Esophagus squamous epithelium (tissue), 5 donors: ENCODE measurements at places on chromosomes 7 and 10.

DNA sequence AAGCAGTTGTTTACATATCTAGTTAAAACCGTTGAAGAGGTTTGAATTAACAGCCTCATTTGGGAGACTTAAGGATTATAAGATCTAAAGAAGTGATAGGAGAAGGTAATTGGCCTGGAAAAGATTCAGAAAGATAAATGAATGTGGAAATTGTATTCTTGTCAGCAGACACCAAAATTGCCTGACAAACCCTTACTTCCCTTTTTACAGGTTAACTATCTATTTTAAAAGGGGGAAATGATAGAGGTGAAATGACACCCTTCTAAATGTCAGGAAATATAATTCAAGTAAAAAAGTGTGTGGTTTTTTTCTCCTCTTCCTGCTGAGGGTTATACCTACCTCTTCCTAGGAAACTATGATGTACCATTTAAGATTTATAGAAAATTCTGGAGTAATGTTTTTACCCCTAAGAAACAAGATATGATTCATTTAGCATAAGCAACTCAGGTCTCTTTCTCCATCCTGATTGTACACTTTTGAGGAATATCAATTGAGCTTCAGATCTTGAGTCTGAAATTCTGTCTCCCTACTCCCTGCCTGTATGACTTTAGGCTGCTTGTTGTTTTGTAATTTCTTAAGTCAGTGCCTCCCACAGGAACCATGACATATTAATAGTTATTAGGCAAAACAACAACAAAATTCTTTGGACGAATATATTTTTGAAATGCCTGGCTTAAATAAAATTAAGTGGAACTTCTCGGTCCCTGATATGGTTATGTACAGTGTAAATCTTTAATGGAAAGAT, 250.4 kb downstream of the RNLS start:
- no peak for DNase-seq

DNA sequence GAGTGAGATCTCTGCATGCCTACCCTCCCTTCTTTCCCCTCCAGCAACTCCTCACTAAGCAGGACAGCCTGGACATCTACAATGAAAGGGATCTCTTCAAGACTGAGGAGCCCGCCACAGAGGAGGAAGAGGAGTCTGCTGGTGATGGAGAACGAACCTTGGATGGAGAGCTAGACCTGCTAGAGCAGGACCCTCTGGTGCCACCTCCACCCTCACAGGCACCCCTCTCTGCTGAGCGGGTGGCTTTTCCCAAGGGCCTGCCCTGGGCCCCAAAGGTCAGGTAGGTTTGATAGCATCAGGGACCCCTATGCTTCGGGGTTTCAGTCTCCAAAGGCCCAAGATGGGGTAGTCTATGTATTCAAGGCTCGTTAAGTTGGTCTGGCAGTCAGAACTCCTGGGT, 23.9 kb downstream of the STRIP2 start:
- DNase-seq, result no peak

- DNase-seq, result no peak
Observed at GRCh38 chr7:2404714-2405119, 1.3 kb downstream of the CHST12 start.

DNA sequence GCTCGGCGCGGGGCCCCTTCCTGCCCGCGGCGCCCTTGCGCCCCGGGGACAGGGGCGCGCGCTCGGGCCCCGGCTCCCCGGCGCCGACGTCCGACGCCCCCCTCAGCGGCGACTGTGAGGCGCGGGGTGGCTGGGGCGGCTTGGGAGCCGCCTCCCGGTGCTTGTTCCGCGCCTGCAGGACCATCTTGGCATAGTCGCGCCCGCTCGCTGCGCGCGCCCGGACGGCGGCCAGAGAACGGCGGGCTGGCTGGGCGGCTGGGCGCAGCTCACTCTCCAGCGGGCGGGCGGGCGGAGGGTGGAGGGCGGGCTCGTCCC, at the start of gene DPY19L1:
TSS of gene DPY19L1 (minus strand) at position 275 of the 315 bp plus-strand sequence. CDS start at position 184, 91 bp downstream.
- no peak for DNase-seq

DNA sequence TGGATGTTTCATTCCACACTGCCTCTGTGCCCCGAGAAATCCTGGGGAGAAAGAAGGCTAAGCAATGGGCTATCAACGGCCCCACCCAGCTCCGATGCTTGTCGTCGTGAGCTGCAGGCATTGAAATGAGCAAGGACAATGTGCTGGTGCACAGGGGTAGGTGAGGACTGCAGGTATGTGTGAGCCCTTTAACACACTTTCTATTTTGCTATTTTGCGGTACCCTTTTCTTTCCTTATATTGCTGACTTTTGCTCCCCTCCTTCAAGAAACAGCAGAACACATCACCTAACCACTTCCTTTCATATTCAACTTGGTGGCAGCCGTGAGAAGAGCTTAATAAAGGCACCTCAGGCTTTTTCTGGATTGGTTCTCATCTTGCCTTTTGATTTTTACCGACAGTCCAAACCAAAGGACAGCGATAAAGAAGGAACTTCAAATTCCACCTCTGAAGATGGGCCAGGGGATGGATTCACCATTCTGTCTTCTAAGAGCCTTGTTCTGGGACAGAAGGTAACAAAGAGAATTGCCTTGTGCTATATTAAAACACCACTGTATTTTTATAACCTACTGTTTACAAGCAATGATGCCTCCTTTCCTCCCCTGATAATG, 39.2 kb downstream of the AIFM2 start:
- DNase-seq, result no peak

- no peak for DNase-seq
Observed at GRCh38 chr7:44661233-44661632, 54.8 kb downstream of the OGDH start.

GRCh38 chr10:44853148-44853734, 57.9 kb upstream of the TMEM72 start:
- DNase-seq, result no peak

DNA sequence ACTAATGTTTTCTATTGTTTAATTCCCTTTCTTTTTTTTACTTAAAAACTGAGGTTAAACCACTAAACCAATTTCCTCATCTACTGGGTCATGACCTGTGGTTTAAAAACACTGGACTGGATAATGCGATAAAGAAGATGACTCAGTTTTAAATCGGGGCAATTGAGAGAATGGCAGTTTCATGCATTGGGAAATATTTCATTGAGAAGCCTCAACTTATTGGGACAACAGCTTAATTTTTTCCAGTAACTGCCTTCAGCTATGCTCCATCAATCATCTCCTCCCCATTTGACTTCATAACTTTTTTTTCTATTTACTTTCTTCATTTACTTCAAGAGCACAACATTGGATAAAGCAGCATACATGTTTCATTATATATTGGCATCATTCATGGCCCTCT, 61.8 kb upstream of the MET start:
- no peak for DNase-seq

- no peak for DNase-seq
Observed at GRCh38 chr7:31003721-31004120, 40.0 kb downstream of the GHRHR start.

- no peak for DNase-seq
Observed at GRCh38 chr7:140631021-140631420, 9.6 kb downstream of the DENND2A start.

GRCh38 chr7:112071856-112072255, 134.3 kb downstream of the DOCK4 start:
- no peak for DNase-seq

- no peak for DNase-seq
Observed at GRCh38 chr7:129721068-129721467, 109.5 kb downstream of the NRF1 start.

DNA sequence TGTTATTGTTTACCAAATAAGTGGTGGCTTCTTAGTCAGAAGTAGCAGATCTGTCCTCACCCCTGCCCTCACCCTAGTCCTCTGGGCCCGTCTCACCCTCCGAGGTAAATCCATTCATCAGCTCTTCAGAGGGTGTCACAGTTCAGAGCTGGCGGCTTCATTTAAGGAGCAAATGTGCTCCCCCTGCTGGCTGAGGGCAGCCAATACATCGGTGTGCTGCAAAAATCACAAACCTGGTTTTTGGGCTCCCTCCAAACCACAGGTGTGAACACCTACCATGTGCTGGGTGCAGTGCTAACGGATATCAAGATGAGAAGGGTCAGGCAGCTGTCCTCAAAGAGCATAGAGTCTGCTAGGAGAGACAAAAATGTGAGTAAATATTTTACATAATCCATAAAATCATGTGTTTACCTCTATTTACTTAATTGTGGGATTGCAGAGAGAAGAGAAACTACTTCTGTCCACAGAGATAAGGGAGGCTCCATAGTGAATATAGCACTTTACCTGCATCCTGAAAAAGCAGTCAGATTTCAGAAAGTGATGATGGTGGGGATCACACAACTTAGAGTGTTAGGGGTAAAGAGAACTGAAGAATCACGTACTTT, 15.5 kb upstream of the CRTAC1 start:
- DNase-seq, result no peak

DNA sequence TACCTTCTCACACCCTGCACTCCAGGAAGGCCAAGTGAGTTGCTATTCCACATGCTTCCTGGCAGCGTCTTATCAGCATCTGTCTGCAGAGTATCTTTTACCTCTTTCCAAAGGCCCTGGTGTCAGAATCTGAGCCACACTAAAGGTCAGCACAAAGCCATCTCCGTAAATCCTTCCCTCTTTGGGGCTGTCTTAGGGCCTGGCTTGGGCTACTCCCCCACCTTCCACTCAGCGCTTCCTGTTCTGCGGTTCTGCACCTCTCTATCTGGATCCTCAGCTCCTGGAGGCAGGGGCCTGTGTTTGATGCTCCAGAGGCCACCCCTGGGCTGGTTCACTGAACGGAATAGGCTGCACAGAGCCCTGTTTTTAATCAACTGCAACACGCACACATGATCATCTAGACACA, 334.8 kb upstream of the GALNT17 start:
- no peak for DNase-seq

DNA sequence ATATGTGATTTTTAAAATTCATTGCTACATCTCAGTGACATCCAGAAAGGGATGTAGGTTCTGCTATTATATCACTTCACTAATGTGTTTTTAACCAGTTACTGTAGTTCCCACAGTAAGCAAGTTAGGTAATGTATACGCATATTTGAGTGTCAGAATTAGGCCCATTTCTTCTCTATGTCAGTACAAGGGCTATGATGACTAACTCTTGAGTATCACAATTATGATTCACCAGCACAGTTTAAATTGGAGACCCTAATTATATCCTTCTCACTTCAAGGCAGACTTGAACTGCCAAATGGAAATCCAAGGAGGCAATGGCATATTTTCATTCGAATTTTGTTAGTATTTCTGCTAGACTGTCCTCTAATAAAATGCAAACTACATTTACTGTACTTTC, 23.6 kb downstream of the BZW2 start:
- no peak for DNase-seq

DNA sequence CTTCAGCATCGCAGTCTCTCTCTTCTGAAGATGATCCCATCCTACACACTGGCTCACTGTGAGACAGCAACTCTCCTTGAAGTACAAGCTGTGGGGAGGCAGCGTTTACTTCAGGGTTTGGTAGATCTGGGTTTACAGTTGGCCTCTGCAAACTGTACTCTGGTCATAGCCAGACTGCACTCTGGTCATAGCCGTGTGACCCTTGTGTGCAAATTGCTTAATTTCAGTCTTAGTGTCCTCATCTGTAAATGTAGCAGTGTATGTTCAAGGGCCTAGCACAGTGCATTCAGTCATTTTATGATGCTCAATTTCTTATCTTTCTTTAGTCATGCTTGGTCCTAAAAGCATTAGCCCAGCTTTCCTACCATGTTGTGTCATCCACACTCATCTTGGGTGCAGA, 188.2 kb downstream of the LRMDA start:
- no peak for DNase-seq

- no peak for DNase-seq
Observed at GRCh38 chr10:69732826-69733150, 68.9 kb upstream of the COL13A1 start.

DNA sequence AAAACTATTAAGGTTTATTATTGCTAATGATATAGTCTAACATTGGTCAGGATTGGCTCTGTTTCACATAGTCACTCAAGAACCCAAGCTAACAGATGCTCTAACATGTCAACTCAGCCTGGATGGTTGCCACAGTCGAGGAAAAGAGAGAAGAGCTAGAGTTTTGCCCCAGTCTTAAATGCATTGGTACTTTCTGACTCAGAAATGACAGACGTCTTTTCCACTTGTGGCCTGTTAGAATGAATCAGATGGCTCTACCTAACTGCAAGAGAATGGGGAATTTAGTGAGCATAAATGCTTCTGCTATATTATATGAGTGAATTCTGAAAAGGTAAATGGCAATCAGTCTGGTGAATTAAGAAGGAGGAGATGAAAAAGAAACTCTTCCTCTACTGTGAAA, 13.9 kb downstream of the HECTD2 start:
- no peak for DNase-seq

- no peak for DNase-seq
Observed at GRCh38 chr7:150374026-150374425, 5.1 kb upstream of the ZNF775 start.

DNA sequence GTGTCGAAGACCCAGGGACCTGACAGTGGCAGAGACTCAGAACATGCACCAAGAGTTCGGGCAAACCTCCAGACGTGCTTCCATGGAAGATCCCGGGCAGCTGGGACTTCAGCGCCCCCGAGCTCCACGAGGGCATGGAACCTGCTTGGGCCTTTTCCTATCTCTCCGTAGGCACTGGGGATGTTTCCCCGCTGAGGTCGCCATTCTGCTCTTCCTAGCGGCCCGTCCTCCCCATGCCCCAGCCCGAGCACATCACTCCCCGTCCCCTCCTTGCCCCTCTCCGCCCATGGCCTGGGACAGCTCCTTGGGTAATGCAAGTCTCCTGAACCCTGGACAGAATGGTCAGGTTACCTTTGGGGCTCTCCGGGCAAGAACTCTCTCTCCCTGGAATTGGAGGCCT, 32.3 kb upstream of the SHH start:
- no peak for DNase-seq
